ENCODE measurements at places on chromosomes 7 and 10.

GRCh38 chr10:129728905-129729795, 234.9 kb downstream of the EBF3 start:
- DNase-seq, result no peak

DNA sequence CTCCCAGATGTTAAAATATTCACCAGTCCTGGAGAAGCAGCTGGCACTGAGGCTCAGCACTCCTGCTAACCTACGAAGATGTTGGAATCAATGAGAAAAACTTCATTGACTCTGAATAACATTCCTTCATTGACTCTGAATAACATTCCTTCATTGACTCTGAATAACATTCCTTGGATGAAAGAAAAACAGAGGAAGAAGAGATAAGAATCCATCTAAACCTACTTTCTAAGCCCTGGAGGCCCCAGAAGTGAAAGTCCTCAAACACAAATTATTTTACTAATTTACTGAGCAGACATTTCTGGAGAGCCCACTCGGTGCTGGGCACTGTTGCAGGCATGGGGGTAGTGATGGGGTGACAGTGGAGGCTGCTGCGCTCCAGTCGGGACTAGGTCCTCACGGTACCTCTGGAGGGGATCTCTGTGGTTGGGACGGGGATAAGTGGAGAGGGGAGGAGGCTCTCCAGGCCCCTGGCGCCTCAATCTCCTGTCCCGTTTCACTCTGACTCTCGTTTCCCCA, 254.1 kb downstream of the WDR37 start:
- no peak for DNase-seq

DNA sequence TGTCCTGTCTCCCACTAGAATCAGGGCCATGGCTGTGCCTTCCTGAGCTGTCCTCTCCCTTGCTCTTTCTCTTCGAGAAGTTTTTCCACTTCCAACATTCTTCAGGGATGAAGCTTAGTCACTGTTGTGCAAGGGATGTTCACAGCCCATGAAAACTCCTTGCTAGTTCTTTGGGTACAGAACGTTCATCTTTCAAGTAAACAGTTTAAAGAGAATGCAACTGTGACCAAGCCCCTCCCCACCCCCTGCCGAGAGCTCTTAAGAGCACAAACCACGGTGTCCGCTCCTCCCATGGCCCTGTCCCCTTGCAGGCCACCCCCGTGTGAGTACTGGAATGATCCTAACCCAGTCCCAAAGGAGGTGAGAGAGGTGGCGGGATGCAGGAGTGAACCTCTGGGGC, 161.1 kb upstream of the RHEB start:
- DNase-seq, result no peak

DNA sequence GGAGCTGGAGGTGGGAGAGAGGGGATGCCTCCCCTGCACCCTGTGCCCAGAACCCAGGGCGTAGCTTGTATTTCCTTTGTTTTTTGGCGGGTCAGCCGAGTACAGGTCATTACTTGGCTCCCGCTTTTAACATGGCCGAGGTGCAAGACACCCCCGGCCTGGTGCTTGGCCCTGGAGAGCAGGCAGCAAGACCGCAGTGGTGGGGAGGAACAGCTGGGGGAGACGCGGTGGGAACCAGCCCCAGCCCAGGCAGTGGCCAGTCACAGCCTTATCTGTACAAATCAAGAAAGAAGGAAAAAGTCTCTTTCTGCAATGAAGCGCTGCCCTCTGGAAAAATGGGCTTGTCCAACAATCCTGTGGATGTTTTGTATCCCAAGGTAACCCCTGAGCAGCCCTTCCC, 99.1 kb downstream of the TAX1BP1 start:
- DNase-seq, result no peak

DNA sequence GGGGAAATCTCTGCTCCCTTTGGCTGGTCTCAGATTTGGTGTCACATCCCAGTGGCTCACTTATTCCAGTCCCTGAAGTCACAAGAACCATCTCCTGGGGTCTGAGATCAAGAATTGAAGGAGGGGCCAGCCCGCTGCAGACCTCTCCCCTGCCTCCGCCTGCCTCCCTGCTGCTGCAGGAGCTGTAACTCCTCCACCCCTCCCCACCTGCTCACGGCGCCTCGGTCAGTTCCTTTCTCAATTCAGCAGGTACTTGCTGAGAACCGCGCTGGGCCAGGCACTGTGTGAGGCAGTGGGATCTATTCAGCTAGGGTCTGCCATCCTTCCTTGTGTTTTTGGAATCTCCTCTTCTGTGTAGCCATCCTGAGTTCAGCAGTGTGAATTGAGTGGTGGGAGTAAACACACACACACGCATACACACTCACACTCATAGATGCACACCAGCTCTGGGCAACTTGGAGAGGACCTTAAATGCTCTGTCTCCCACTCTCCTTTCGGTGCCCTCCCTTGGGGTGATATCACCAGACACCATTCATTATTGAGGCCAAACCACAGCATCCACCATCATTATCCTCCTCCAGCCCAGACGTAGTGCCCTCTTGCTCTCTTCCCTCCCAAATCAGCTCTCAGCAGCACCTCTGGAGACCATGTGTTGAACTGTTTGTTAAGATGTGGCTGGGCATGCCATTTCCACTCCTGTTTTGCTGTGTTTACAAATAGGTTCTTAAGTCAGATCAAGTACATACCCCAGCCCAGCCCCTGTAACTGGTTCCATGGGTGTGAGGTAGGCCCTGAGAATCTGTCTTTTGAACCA, 22.0 kb upstream of the ANKRD2 start:
- no peak for DNase-seq

DNA sequence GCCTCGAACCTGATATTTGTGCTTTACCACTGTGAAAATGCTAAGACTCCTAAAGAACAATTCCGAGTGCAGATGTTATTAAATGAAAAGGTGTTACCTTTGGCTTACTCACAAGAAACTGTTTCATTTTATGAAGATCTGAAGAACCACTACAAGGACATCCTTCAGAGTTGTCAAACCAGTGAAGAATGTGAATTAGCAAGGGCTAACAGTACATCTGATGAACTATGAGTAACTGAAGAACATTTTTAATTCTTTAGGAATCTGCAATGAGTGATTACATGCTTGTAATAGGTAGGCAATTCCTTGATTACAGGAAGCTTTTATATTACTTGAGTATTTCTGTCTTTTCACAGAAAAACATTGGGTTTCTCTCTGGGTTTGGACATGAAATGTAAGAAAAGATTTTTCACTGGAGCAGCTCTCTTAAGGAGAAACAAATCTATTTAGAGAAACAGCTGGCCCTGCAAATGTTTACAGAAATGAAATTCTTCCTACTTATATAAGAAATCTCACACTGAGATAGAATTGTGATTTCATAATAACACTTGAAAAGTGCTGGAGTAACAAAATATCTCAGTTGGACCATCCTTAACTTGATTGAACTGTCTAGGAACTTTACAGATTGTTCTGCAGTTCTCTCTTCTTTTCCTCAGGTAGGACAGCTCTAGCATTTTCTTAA, 47.7 kb downstream of the MINPP1 start:
- DNase-seq, result no peak

DNA sequence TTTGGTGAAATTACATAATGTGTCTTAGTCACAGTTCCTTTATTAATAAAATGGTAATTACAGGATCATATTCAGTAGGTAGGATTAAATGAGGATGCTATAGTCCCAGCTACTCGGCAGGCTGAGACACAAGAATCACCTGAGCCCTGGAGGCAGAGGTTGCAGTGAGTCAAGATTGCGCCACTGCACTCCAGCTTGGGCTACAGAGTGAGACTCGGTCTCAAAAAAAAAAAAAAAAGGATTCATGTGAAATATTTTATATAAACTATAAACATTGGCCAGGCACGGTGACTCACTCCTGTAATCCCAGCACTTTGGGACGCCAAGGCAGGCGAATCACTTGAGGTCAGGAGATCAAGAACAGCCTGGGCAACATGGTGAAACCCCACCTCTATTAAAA, 197.9 kb downstream of the IMMP2L start:
- no peak for DNase-seq

DNA sequence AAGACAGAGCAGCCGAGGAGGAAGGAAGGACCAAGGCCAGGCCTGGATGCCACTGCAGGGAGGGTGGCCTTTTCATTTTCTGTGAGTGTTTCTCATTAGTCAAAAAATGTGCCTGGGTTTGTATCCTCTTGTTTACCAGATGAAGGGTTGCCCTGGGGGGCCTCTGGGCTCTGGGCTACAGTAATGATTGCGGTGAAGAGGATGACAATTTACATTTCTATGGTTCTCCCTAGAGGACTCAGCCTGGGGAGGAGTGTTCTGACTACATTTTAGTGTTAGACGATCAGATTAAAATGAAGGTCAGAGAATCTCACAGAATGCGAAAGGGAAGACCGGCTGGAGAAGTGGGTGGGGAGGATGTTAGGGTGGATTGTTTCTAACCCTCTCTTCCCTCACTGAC, 108.0 kb upstream of the KMT2C start:
- no peak for DNase-seq

GRCh38 chr10:99958302-99958701, 51.4 kb downstream of the DNMBP start:
- DNase-seq, result no peak

GRCh38 chr7:3739983-3740382, 438.9 kb downstream of the SDK1 start:
- no peak for DNase-seq

- DNase-seq, result no peak
Measured at GRCh38 chr7:24617957-24618616, 44.8 kb downstream of the PALS2 start.

GRCh38 chr10:61125560-61126170, 181.7 kb upstream of the RHOBTB1 start:
- no peak for DNase-seq

DNA sequence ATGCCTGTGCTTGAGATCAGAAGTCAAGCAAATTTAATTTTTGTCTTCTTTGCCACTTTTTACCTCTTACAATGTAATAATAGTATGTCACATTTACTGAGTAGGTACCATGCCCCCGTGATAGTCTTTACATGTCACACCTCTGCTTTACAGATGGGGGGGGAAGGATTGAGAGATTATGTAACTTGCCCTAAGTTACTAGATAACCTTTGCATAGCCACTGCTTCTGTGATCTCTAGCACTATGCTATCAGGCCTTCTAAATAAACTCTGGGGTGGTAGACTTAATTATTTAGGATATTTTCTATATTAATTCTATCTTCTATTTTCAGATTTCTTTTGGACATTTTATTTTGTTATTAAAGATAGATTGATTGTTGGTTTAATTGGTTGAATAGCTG, 514.4 kb downstream of the SUGCT start:
- no peak for DNase-seq

GRCh38 chr7:90828601-90829000, 232.5 kb downstream of the CDK14 start:
- DNase-seq, result no peak

DNA sequence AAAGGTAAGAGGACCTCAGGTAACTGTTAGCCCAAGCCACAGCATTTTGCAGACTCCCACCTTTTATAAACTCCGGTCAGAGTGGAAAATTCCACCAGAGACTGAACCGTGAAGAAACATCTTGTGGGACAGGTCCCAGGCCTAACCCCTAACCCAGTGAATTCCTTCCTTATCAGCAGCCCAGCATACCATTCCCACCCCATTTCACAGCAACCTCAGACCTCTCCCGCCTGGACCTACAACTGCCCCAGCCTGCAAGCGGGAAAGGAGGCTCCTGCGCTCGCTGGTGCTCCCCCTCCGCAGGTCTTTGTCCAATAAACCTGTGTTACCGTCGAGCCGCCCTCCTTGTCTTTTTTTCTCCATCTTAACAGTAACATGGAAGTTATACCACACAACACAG, 736.6 kb downstream of the MAGI2 start:
- DNase-seq, result no peak
